ENCODE measurements at places on chromosomes 7 and 10.

- DNase-seq: no peak
- H3K27ac ChIP-seq: no peak overlapping the region
- no peaks in the 10 kb centered on the region for H3K4me1 ChIP-seq
- no peaks in the 10 kb centered on the region for H3K36me3 ChIP-seq
- no peak overlapping the region for H3K4me3 ChIP-seq
Observed at GRCh38 chr7:113921363-113921762, 2.6 kb upstream of the PPP1R3A start.

- H3K4me3 ChIP-seq: no peak overlapping the region
- H3K27me3 ChIP-seq: peaks cover 3% of the 10 kb centered on the region
- no peak overlapping the region for H3K27ac ChIP-seq
- no peaks in the 10 kb centered on the region for H3K4me1 ChIP-seq
- no peak for DNase-seq
- H3K36me3 ChIP-seq: no peaks in the 10 kb centered on the region
Observed at GRCh38 chr10:86310291-86310690, 56.3 kb downstream of the GRID1 start.

DNA sequence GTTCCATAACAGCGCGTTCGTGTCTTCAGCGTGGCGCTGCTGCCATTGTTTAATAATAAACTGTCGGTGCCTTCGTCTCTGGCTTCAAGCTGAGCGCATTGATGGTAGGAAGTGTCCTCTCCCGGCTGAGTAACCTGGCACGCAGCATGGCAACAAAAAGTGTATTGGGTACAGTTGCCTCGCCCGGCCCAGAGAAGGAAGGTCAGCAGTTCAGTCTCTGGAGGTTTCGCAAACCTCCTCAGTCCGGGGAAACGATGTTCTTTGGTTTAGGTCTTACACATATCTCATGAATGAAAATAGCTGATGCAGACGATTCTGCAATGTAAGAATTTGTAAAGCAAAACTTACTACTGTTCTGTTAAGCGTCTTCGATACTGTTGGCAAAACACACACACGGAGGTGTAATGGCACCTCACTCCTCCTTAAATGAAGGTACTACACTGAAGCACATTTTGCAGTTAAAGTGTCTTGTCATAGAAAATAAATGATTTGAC, 739 bp upstream of the CCDC186 start:
- no peak for DNase-seq
- H3K27ac ChIP-seq: peak overlapping the region; percentile 90
- no peaks in the 10 kb centered on the region for H3K27me3 ChIP-seq
- H3K4me1 ChIP-seq: peaks cover 16% of the 10 kb centered on the region
- no peaks in the 10 kb centered on the region for H3K36me3 ChIP-seq

GRCh38 chr7:54757711-54758110, 1.3 kb downstream of the SEC61G start:
- peaks cover 24% of the 10 kb centered on the region for H3K36me3 ChIP-seq
- H3K27ac ChIP-seq: no peak overlapping the region
- peaks cover 11% of the 10 kb centered on the region for H3K4me1 ChIP-seq
- no peaks in the 10 kb centered on the region for H3K27me3 ChIP-seq
- peak overlapping the region; percentile 96 for H3K4me3 ChIP-seq
- no peak for DNase-seq

DNA sequence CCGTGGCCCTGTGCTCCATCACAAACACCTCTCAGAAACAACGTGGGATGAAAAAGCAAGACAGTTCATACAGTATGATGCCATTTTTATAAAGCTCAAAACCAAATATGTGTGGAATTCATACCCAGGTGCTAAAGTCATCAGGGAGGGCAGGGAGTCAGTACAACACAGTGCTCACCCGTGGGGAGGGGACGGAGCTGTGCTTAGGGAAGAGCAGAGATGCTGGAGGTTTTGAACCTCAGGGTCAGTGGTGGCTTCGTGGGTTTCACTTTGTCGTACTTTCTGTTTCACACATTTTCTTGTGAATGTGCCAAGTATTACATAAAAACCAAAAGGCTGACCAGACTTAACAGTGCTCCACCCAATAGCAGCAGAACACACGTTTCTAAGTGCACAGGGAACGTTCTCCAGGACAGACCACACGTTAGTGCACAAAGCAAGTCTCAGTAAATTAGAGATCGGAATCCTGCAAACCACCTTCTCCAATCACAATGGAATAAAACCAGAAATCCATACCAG, 21.2 kb downstream of the ZMIZ2 start:
- peaks cover 45% of the 10 kb centered on the region for H3K4me1 ChIP-seq
- H3K27ac ChIP-seq: peak overlapping the region; percentile 1
- H3K27me3 ChIP-seq: no peaks in the 10 kb centered on the region
- peak; percentile 23 for DNase-seq
- peaks cover 22% of the 10 kb centered on the region for H3K36me3 ChIP-seq
- H3K4me3 ChIP-seq: no peak overlapping the region

GRCh38 chr10:14879928-14880193, 1.2 kb downstream of the SUV39H2 start:
- no peaks in the 10 kb centered on the region for H3K27me3 ChIP-seq
- H3K36me3 ChIP-seq: no peaks in the 10 kb centered on the region
- no peak overlapping the region for H3K27ac ChIP-seq
- DNase-seq: no peak
- peak overlapping the region; percentile 50 for H3K4me3 ChIP-seq

DNA sequence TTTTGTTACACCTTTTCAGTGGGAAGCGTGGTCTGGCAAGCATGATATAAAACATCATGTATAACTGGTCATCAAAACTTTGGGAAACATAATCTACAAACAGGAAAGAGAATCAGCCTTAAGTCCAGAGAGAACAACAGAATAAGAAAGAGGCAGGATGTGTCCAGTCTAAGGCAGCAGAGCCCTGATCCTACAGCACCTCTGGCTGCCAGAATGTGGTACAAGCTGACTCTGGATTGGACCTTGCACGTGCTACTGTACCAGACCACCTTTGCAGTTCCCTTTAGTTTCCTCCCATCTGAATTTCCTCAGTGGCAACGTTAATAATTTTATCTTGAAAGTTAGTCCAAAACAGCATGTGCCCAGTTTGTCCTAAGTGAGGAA, 824.6 kb upstream of the IGFBP3 start:
- no peaks in the 10 kb centered on the region for H3K27me3 ChIP-seq
- DNase-seq: no peak
- no peak overlapping the region for H3K4me3 ChIP-seq
- H3K36me3 ChIP-seq: no peaks in the 10 kb centered on the region

GRCh38 chr10:98478430-98479222, 31.9 kb upstream of the HPS1 start:
- DNase-seq: no peak
- H3K4me1 ChIP-seq: no peaks in the 10 kb centered on the region
- no peak overlapping the region for H3K27ac ChIP-seq
- H3K4me3 ChIP-seq: no peak overlapping the region

GRCh38 chr10:65312876-65313275, 1613.0 kb upstream of the LRRTM3 start:
- no peaks in the 10 kb centered on the region for H3K36me3 ChIP-seq
- H3K27me3 ChIP-seq: no peaks in the 10 kb centered on the region
- DNase-seq: no peak
- H3K27ac ChIP-seq: no peak overlapping the region
- no peak overlapping the region for H3K4me3 ChIP-seq

GRCh38 chr7:79761876-79762429, 308.5 kb upstream of the MAGI2 start:
- no peak overlapping the region for H3K4me3 ChIP-seq
- no peaks in the 10 kb centered on the region for H3K4me1 ChIP-seq
- no peaks in the 10 kb centered on the region for H3K36me3 ChIP-seq

GRCh38 chr10:48439031-48439430, 132.6 kb downstream of the MAPK8 start:
- H3K4me3 ChIP-seq: no peak overlapping the region
- H3K36me3 ChIP-seq: no peaks in the 10 kb centered on the region
- no peak overlapping the region for H3K27ac ChIP-seq

- H3K4me3 ChIP-seq: no peak overlapping the region
- DNase-seq: no peak
- no peaks in the 10 kb centered on the region for H3K4me1 ChIP-seq
- no peaks in the 10 kb centered on the region for H3K27me3 ChIP-seq
Observed at GRCh38 chr7:52719677-52720076, 315.8 kb upstream of the POM121L12 start.

DNA sequence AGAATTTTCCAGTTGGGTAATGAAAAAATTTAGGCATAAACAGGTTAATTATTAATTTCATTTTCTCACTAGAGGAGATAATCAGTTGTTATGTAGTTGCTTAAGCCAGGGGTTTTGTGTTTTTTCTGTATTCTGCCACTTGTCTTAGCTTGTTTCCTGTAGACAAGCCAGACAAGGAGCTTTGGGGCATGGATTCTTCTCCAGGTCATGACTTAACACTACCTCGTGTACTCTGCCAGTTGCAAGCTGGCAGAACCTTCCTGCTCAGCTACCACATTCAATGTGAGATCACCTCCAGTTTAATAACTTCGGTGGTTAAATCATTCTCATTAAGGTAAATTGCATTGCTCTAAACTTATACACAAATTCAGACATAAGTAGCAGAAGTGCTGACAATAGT, 1.8 kb downstream of the CCM2 start:
- H3K27me3 ChIP-seq: no peaks in the 10 kb centered on the region
- no peak overlapping the region for H3K27ac ChIP-seq
- H3K4me3 ChIP-seq: no peak overlapping the region
- no peaks in the 10 kb centered on the region for H3K36me3 ChIP-seq

DNA sequence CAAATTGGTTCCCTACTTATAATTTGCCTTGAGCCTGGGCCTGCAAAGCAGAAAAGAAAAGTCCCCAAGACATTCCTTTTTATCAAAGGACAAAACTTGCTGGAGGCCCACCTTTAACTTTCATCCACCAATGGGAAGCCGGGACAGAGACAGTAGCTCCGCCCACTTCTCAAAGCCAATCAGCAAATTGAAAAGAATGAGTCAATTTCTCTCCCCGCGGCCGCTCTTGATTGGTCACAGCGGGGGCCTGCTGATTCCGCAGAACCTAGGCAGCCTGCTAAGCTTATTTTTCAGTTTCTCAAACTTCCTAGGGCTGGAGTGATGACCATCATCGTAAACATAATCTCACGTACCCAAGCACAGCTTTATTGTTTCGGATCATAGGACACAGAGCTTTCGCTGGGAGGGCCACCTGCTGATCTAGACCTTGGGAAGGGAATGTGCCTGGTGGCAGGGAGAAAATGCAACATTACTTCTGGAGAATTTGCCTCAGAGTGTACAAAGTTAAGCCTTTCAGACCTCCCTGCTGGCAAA, at the start of gene SLC13A4:
TSS of gene SLC13A4 (minus strand) at position 51 of the 534 bp plus-strand sequence. CDS start 690 bp downstream, outside the sequence.
- H3K27me3 ChIP-seq: no peaks in the 10 kb centered on the region
- H3K4me1 ChIP-seq: no peaks in the 10 kb centered on the region
- H3K36me3 ChIP-seq: no peaks in the 10 kb centered on the region
- H3K27ac ChIP-seq: no peak within 1 kb of the TSS
- H3K4me3 ChIP-seq: no peak within 1 kb of the TSS

DNA sequence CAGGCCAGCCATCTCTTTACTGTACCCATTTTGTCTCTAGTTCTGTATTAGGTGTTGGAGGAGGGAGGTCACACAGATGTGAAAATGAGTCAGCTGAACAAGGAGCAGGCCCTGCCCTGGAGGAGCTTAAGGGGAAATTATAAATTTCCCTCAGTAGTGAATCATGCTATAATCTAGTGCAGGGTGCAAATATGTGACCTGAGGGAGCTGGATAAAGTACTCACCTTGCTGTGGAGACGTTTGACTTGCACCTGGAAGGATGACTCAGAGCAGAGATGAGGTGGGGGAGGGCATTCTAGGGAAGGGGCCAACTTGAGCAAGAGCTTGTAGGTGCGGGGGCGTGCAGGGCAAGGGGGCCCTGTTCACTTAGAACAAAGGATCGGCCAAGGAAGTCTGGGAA, 610.6 kb downstream of the SDK1 start:
- no peaks in the 10 kb centered on the region for H3K27me3 ChIP-seq
- H3K36me3 ChIP-seq: no peaks in the 10 kb centered on the region
- no peak overlapping the region for H3K4me3 ChIP-seq
- no peaks in the 10 kb centered on the region for H3K4me1 ChIP-seq

DNA sequence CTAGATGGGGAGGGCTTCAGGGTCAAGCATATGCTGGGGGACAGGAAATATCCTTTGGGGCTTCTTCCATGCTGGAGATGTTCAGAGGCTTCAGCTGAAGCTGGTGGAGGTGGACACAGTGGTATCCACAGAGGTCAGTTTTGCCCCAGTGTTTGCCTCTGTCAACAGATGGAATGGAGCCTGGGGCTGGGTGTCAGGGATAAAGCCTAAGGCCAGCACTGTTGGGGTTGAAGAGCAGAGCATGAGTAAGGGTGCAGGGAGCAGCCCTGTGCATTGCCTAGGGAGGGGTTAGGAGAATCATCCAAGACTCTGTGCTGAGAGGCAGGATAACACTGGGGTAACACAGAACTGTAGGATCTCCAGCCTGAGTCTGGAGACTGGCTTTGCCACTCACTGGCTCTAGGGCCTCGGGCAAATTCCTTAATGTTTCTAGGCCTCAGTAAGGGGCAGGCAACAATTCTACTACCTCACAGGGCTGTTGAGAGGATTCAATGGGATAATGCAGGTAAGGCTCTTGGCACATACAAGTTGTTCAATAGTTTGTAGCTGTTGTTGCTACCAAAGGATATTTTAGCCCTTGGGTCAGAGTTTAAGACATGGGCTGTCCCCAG, 21.8 kb upstream of the MYL7 start:
- no peak overlapping the region for H3K27ac ChIP-seq
- H3K4me1 ChIP-seq: peaks cover 25% of the 10 kb centered on the region
- no peak overlapping the region for H3K4me3 ChIP-seq
- no peak for DNase-seq
- no peaks in the 10 kb centered on the region for H3K36me3 ChIP-seq

GRCh38 chr10:47452495-47453140, 31.3 kb downstream of the ANXA8 start:
- H3K4me3 ChIP-seq: no peak overlapping the region
- peak; percentile 31 for DNase-seq
- H3K36me3 ChIP-seq: no peaks in the 10 kb centered on the region
- no peaks in the 10 kb centered on the region for H3K27me3 ChIP-seq
- H3K4me1 ChIP-seq: no peaks in the 10 kb centered on the region
- H3K27ac ChIP-seq: no peak overlapping the region

GRCh38 chr7:1060315-1061072, 16.1 kb downstream of the GPR146 start:
- H3K27me3 ChIP-seq: no peaks in the 10 kb centered on the region
- no peak overlapping the region for H3K4me3 ChIP-seq
- no peaks in the 10 kb centered on the region for H3K36me3 ChIP-seq
- H3K4me1 ChIP-seq: peaks cover 17% of the 10 kb centered on the region

DNA sequence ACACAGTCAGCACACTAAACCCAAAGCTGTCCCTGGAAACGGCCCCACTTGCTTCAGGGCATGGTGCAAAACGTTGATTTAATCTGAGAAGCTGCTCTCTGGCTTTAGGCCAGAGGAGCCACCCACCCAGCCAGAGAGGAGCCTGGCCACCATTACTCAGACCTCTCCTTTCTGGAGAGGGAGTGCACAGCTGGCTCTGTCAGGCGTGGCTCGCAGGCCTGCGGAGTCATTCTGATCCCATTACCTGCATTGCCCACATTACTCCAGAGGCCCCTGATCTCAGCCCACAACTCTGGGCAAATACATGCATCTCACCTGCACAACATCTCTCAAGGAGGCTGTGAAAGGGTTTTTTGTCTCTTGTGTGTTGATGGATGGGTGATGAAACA, 370.0 kb upstream of the IGFBP3 start:
- no peaks in the 10 kb centered on the region for H3K27me3 ChIP-seq
- no peak overlapping the region for H3K27ac ChIP-seq
- DNase-seq: no peak
- H3K36me3 ChIP-seq: no peaks in the 10 kb centered on the region
- no peaks in the 10 kb centered on the region for H3K4me1 ChIP-seq

Data from liver (tissue), 10 donors.